Fibroblast of skin of back (primary cell): ENCODE measurements at places on chromosomes 11 and 22.

DNA sequence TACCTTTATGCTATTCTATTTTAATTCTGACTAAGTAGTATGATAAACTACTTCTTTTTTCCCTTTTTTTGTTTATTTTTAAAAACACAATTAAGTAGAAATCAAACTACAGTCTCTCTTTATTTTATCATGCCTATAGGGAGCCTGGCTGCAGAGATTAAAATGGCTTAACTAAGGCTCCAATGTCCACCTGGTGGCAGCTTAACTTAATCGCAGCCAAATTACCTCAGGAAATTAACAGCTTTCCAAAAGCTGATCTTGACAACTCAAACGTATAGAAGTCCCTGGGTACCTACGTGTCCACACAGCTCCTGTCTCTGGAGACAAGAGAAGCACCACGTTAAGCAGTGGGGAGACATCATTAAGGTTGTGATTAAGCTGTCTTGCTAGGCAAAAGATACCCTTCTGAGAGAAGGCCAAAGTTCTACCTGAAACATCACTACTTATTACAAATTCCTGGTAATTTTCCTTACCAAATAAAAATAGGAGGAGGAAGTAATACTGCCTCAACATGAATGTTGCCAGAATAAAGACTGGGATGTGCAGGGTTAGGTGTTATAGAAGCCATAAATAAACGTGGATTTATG lies 63.2 kb upstream of the SNX19 start:
- peak; percentile 20 for DNase-seq

- DNase-seq: peak; percentile 87
Measured at GRCh38 chr22:18023509-18024275, 669 bp downstream of the MICAL3 start.

GRCh38 chr11:17498058-17498457 lies 21.4 kb upstream of the ABCC8 start:
- no peak for DNase-seq

DNA sequence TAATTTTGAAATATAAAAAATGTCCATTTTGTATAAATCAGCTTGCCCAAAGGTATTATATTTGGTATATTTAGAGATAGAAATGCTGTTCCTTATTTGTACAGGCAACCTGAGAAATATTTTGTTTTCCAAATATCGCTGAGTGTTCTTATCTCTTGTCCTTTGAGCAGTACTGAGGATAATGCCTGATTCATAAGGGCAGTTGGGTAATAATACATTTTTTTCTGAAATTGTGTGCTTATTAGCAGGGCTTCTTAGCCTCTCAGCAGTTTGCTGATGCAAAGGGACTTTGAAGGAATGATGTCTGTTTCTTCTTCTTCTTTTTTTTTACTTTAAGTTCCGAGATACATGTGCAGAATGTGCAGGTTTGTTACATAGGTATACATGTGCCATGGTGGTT lies 69.1 kb downstream of the LDLRAD3 start:
- DNase-seq: no peak

- DNase-seq: peak; percentile 82
Measured at GRCh38 chr11:95692526-95693260, 96.9 kb downstream of the FAM76B start.

- no peak for DNase-seq
Measured at GRCh38 chr11:80724366-80724765, 1283.5 kb upstream of the TENM4 start.

DNA sequence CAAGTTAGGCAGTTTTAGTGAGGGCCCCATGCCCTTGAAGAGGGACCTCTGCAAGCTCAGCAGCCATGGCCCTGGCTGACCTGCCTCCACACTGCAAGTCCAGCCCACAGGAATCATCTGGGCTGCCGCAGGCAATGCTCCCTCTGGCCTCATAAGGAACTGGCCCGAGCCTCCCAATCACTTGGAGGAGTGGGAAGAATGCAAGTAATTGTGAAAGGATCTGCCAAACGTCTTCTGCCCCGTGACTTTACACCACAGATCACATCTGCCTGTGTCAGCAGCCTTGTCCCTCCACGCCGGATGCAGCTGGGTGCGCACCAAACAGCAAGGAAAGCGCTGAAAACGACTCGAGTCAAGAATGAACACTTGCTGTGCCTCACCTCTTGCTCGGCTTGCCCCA lies 23.8 kb downstream of the OPCML start:
- no peak for DNase-seq

DNA sequence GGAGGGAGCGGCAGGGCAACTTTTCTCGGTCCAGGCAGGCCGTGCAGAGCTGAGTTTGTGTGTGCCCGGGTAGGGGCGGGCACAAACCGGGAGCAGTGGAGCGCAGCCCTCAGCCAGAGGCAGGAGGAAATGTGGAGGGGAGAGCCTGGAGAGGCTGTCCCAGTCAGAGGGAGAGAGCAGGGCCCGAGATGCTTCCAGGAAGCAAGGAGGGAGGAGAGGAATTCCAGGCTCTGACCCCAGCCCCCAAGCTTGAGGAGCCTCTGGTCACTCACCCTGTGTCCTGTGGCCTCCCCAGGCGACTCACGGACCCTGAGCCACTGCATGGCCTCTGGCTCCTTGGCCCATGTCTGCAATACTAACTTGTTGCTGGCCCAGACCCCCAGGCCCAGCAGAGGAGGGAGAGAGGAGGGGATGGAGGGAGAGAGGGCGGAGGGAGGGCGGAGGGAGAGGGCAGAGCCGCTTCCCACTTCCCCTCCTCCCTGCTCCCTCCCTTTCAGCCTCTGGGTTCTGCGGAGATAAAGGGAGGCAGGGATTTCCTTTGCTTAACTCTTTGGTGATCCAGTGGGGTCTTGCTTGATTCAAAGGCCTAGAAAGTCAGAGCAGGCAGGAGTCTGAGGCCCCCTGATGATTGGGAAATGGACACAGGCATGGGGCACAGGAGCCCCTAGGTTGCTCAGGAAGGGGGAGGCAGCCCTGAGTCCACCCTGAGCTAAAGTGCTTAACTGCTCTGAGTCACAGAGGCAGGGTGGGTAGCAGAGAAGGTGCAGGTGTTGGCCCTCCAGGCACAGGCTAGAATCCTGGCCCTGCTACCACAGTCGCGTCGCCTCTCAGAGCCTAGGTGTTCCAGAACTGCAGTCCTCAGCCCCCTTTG lies at the start of gene C1QTNF6:
C1QTNF6 (minus strand) TSS at position 357 of the 871 bp plus-strand sequence; CDS start at position 323, 34 bp downstream.
- DNase-seq: peak; percentile 56

- peak; percentile 20 for DNase-seq
Measured at GRCh38 chr22:38973289-38974169, 8.6 kb upstream of the APOBEC3B start.

DNA sequence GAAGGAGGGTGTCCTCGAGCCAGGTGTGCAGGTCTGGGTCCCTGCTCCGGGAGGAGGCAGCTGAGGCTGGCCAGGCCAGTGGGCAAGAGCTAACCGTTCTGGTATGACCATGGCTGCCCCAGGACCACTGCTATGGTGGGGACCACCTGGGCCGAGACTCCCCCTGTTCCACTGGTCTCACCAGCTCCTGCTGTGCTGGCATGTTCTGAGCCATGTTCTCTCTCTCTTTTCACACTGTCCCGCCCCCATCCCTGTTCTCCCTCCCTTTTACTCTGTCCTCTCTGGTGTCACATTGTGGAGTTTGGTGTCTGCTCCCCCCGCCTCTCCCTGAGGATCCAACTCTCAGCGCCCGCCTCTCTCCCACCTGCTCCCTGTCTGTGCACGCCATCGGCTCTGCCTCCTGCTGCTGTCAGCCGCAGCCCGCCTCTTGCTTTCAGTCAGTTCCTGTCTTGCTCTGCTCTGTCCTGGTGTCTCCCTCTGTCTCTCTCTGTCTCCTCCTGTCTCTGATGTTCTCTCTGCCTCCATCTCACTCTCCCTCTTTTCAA lies 66.4 kb downstream of the LRRC32 start:
- no peak for DNase-seq

DNA sequence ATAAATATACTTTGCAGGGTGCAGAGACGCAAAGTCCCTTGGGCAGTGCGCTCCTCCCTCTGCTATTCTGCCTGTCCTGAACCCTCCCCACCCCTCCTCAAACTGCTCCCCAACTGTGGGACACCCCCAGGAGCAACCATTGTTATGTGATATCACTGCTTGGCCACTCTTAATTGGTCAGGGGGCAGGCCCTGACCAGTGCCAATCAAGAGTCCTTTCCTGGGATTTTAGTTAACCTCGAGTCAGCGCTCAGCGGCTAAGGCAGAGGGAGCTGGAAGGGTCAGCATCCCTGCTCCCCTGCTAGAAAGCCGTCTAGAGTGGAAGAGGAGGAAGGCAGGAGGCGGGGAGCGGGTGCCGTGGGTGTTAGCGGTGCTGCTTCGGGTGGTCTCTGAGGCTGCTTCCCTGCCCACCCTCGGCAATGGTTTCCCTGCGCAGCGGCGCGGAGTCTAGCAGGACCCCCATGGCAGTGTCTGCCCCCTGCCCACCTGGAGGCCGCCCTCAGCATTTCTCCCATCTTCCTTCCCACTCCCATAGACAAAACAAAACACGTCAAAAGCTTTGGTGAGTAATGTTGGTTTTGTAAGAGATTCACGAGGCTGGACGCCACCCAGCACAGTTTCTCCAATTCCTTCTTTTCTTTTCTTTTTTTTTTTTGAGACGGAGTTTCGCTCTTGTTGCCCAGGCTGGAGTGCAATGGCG lies 38.4 kb upstream of the A4GALT start:
- DNase-seq: peak; percentile 33

GRCh38 chr11:95108671-95109551 lies 19.3 kb downstream of the ENDOD1 start:
- DNase-seq: peak; percentile 91

GRCh38 chr22:29695129-29695926 lies 24.5 kb upstream of the CABP7 start:
- no peak for DNase-seq

DNA sequence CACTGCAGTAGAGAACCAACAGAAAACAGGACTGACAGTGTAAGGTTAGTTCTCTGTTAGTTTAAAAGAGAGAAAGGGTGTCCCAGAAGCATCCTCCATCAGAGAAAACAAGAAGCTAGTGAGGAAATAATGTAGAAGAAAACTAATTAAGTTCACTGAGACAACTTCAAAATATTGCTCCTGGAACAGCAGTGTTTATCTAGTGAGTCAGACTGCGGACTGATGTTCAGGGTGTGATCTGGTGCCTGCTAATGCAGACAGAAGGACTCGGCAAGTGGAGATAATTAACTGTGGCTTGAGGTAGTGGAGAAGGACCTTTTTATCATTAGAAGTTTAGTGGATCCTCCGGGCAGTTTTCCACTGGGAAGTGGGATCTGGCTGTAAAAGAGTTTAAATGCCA lies 55.4 kb downstream of the CDON start:
- peak; percentile 60 for DNase-seq

GRCh38 chr11:27012234-27012921 lies 18.5 kb downstream of the FIBIN start:
- peak; percentile 62 for DNase-seq

GRCh38 chr11:94130298-94131046 lies 1.8 kb downstream of the PANX1 start:
- peak; percentile 62 for DNase-seq

GRCh38 chr11:71096751-71097388 lies 155.5 kb downstream of the SHANK2 start:
- DNase-seq: no peak

DNA sequence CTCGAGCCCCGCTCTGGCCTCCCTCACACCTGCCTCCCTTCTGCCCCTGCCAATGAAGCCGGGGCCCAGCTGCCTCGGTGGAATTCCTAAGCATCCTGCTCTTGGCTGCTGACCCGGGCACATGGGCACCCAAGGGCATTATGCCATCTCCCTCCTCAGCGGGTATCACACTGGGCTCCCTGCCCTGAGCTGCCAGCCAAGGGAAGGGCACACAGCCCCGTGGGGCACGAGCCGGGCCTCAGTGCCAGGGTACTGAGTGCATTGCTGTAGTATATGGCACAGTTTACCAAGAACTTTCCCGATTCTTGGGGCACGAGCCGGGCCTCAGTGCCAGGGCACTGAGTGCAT lies 43.8 kb upstream of the JAM3 start:
- DNase-seq: no peak

DNA sequence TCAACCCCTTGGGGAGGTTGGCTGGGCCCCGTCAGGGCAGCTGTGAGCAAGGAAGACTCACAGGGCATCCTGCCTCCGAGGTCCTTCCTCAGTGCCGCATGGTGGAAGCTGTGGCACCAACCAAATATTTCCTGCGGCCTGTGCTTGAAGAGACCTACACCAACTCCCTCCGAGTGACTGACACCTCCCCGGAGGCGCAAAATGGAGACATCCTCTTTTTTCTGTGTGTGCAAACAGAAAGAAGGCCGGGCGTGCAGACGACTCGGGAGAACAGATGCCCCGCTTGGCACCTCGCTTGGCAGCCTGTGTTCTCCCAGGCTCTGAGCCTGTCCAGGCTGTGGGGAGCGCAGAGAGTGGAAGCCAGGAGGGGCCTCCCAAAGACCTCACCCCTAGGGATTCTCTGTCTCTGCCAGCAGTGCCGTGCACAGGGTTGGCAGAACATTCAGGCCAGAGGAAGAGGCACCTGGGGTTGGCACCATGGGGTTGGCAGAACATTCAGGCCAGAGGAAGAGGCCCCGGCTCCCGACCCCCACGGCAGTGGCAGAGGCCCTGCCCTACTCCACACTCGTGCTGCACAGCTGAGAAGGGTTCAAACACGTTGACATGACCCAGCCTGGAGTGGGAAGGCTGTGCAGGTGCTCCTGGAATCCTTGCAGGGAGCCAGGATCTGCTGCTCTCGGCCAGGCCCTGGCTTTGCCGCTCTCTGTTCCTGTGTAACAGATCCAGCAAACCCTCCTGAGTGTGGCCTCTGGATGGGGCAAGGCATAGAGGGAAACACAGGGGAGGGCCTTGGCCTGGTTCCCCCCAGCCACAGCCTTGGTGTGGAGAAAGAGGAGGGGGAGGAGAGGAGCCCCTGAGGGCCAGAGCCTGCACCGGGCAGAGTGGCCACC lies 805.5 kb downstream of the BRD1 start:
- no peak for DNase-seq

DNA sequence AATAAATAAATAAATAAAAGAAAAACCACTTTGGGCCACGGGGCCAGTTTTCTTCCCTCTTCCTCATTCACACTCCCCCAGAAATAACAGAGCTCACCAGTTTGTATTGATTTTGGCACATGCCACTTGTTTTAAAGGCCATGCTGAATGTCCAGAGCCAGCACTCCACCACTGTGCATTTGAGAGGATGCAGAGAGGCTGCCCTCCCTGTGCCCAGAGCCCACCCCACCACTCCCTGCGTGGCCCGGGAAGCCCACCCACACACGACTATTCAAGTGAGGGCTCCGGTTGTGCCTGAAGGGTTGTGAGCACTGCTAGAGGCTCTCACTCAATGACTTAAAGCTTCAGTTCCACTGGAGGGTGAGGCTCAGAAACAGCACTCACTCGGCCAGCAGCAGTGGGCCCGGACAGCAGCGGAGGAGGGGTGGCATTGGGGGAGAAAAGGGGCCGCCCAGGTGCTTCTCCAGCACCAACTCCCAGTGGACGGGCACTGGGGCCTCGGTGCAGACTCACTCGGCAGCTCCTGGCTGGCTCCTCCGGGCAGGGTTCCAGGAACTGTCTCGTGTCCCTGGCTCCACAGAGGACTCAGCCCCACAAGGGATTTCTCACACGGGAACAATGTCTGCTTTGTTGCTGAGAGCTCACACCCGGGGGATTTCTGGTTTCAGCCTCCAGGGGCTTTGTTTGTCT lies 112.7 kb downstream of the SHANK2 start:
- no peak for DNase-seq
